ENCODE measurements at places on chromosomes 5 and 9. TPM values are rescaled to one million over a fixed set of nuclear protein-coding genes. Genes with fewer than 3 reads are reported as not detected.

TAF1L gene
- not detected for total RNA-seq

TXNDC8 gene
- not detected for total RNA-seq

NR2F1-AS1 gene
- 25.6 TPM for total RNA-seq

CER1 gene
- not detected for total RNA-seq

PTGDS gene
- total RNA-seq = 0.39 TPM

PCDHGA2 gene
- total RNA-seq = 0.39 TPM

SCGB3A2 gene
- not detected for total RNA-seq

FOXD4L5 gene
- total RNA-seq = not detected

TNFSF15 gene
- total RNA-seq = 0.08 TPM

BNC2 gene
- total RNA-seq = 27.3 TPM

PCDHA9 gene
- not detected for total RNA-seq

ANXA2R gene
- total RNA-seq = 1.4 TPM

SPATA31D4 gene
- total RNA-seq = not detected

RNF180 gene
- total RNA-seq = 2.6 TPM

MLLT3 gene
- total RNA-seq = 29.1 TPM

ZNF366 gene
- total RNA-seq = under 0.01 TPM

ST6GALNAC6 gene
- 66.2 TPM for total RNA-seq

TMEM215 gene
- total RNA-seq = not detected

SLC45A2 gene
- total RNA-seq = not detected

LCN9 gene
- total RNA-seq = not detected

NR4A3 gene
- 1.3 TPM for total RNA-seq

ZNF658 gene
- 4.8 TPM for total RNA-seq

ZNF484 gene
- 10.3 TPM for total RNA-seq

CSF1R gene
- not detected for total RNA-seq

SPARC gene
- total RNA-seq = 1,962 TPM

DDX4 gene
- total RNA-seq = not detected

FOXB2 gene
- total RNA-seq = not detected

JAKMIP2 gene
- 3.0 TPM for total RNA-seq

PRRT1B gene
- not detected for total RNA-seq

DRD1 gene
- not detected for total RNA-seq

SLC23A1 gene
- total RNA-seq = not detected

VCAN gene
- total RNA-seq = 261 TPM

ACTBL2 gene
- total RNA-seq = under 0.01 TPM

DEPDC1B gene
- total RNA-seq = 10.0 TPM

PRDM9 gene
- total RNA-seq = not detected

PTPN3 gene
- 1.2 TPM for total RNA-seq

SLC25A25 gene
- total RNA-seq = 15.6 TPM

LCN12 gene
- not detected for total RNA-seq

C5orf46 gene
- total RNA-seq = not detected

PCDHA10 gene
- not detected for total RNA-seq

FBP2 gene
- total RNA-seq = not detected

SPINK4 gene
- total RNA-seq = not detected

SLC25A48 gene
- total RNA-seq = not detected

IL5 gene
- not detected for total RNA-seq

PRRX2 gene
- total RNA-seq = 31.1 TPM

PAPPA gene
- 226 TPM for total RNA-seq

PALM2AKAP2 gene
- 11.9 TPM for total RNA-seq

IGIP gene
- 2.1 TPM for total RNA-seq

ARSK gene
- 11.1 TPM for total RNA-seq

N4BP3 gene
- 2.8 TPM for total RNA-seq

All from epithelial cell of alveolus of lung (primary cell).